ENCODE measurements at places on chromosomes 7 and 10.

GRCh38 chr10:35607475-35608327, 2.6 kb downstream of the GJD4 start:
- peak; percentile 32 for DNase-seq

DNA sequence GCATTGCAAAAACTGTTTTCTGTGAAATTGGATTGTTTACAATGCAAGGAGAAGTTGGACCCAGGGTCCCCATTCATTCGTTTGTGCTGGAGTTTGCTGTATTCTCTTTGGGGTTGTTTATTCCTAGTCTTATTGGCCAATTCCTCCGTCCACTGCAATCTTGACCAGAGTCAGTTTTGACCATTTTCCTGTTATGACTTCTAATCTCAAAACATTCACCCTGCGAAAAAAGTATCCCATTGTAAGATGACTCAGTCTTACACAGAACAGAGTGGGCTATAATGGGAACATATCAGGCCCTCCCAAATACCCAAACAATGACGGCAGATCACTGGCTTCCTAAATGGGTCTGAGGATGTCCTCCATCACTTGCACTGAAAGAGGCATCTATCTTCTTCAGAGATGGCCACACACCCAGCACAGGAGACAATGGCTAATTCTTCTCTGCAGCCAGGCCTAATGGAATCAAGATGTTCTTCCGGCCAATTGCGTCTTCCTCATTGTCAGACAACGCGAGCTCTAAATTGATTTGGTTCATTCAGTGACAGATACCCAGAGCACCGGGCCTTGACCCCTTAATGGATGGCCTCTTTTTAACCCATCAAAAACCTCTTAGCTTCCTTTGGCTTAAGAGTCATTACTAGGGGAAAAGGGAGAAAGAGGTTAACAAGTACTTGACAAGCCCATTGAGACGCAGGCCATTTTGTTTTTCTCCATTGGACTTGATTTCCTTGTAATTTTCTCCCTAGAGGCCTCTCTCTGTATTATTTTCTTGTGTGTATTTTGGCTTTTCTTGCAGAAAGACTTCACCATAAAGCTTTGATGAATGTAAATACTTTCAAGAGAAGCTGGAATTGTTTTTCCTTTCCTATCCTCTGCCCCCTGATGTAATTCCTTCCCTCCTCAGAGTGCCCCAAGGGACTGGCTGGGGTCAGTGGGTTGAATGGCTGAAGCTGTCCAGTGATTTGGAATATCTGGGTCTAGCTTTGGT, 129.6 kb downstream of the PRPF18 start:
- no peak for DNase-seq

DNA sequence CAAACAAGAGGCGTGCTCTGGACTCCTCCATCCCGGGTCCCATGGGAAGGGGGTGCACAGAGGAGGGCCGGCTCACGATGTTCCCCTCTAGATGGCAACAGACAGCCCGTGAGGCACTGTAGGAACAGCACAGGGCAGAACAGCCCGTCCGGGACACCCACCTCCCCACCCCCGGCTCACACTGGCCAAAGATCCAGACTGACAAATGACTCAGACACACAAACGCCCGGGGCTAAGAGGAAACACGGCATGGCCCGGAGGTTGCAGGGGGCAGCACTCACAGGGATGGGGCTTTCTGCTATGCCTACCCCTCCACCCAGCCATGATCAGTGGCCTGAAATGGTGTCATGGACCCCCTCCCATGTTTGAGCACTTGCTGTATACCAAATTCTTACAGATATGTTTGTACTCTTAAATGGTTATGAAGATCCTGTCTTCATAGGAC, 4.9 kb upstream of the ELN start:
- no peak for DNase-seq

DNA sequence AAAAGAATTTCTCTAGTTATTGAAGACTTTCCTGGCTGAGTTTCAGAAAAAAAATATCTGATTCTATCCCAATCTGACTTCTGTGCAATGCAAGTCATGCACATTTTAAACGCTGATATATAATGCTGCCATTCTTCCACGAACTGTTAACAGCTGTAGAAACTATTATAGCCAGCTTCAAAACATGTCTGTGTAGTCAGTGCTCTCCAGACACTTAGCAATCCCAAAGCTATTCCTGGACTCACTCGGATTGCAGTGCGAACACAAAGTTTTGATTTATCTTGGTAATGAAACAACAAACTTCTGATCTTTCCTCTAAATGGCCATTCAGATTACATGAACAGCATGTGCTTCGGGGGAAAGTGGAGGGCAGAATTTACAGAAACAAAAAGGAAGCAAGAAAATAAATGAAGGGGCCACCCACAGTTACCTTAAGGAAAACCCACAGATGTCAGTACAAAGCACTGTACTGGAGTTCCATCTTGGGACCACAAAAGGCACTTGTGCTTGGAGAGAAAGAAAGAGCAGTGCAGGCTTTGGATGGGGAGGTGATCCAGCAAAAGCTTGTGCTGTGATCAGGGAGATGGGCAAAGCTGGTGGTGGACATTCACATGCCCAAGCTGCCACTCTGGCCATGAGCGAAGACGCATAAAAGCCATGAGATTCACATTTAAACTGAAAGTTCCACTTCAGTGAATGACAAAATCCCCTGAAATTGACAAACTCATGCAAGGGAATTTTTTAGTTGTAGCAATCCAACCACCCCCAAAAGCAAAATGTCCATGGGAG, 32.1 kb upstream of the ADO start:
- DNase-seq = no peak

GRCh38 chr7:80847027-80847426, 71.8 kb downstream of the SEMA3C start:
- DNase-seq = no peak

GRCh38 chr10:97261656-97262055, 30.8 kb downstream of the ARHGAP19 start:
- no peak for DNase-seq

GRCh38 chr10:12348294-12348869, 965 bp upstream of the CAMK1D start:
- DNase-seq = no peak

DNA sequence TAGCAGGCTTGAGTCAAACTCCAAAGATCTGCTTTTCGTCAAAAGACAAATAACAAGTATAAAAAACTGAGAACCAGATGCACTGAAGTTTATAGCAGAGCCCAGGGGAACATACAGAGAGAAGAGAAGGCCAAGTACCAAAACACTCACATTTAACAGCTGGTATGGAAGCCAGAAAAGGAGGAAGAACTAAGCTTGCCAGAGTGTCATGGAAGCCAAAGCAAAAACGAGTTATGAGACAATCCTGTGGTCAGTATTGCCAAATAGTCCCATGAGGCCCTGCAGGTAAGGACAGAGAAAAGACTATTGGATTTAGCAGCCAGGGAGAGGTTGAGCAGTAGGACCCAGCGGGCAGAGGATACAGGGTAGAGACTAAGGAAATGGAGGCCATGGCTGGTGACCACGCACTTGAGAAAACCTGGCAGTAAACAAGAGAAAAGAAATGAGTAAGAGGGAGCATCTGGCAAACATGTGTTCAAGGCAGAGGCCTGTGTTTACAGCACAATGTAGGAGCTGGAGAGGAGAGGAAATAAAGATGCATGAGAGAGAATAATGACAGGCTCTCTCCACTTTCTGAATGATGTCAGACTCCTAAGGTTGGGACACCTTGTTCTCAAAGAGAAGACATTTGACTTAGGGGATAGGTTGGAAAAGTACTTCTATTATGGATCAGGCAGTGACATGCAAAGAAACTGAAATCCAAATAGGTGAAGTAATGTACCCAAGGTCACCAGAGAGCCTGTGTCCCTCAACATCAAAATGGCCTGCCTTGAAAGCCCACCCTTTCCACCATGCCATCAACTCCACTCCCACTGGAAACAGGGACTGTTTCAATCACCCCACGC, 9.1 kb downstream of the CREB3L2 start:
- DNase-seq = peak; percentile 44

DNA sequence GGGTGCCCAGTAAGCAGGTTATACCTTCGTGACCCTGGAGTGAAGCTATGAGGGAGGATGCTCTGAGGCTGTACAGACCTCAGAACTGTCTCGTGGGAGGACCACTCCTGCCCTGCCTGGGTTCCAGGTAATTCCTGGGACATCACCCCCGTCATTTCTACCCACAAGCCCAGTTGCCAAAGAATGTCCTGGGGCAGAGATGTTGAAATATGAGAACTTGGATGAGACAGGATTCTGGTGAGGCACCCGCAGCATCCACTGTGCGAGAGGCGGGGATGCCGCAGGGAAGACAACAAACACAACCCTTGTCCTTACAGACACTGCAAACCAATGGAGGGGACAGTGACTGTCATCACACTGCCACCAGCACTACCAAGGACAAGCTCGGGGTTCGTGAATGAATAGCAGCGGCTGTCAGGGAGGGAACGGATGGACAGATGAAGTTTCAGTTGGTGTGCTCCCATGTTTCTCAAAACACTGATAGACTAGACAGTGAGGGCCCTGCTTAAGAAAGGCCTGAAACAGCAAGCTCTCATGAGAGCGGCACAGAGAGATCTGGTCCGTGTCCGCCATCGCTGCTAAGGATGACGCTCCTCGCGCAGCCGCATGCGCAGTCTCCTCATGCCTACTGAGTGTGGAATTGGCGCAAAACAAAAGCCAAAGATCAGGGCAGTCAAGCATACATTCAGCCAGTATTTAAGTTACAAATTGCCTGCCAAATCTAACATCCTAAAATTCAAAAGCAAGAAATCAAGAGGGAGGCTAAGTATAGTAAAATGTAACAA, 82.0 kb upstream of the RHEB start:
- DNase-seq = no peak

GRCh38 chr10:59060852-59061251, 115.6 kb upstream of the PHYHIPL start:
- no peak for DNase-seq

- no peak for DNase-seq
Observed at GRCh38 chr7:29574659-29575058, 11.0 kb downstream of the PRR15 start.

GRCh38 chr10:61529208-61529607, 76.0 kb upstream of the TMEM26 start:
- no peak for DNase-seq

DNA sequence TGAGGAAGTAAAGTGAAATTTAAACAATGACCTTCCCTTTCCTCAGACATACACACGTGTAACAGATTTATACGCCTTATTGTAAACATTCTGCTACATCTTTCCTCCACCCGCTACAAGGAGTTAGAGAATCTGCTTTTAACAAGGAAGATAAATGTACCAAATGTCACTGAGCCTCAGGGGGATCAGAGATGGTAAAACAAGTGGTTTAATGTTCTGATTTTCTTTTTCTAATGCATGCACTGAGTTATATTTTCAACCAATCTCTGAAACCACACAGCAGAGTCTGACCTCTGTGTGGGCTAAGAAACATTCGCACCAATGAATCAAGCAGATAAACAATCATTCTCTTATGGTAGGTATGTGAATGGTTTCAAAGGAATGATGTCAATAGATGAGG, 599.5 kb downstream of the ARL4A start:
- DNase-seq = no peak

DNA sequence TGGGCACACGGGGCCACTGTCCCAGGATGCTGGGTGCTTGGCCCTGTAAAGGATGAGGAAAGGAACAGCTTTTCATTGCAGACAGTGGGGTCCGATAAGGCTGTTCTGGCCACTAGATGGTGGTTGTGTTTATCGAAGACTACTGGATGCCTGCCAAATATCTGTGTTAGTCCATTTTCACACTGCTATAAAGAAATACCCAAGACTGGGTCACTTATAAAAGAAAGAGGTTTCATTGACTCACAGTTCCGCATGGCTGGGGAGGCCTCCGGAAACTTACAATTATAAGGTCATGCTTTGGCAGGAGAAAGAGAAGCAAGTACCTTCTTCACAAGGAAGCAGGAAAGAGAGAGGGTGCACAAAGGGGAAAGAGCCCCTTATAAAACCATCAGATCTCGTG, 32.2 kb upstream of the GARS1 start:
- no peak for DNase-seq

DNA sequence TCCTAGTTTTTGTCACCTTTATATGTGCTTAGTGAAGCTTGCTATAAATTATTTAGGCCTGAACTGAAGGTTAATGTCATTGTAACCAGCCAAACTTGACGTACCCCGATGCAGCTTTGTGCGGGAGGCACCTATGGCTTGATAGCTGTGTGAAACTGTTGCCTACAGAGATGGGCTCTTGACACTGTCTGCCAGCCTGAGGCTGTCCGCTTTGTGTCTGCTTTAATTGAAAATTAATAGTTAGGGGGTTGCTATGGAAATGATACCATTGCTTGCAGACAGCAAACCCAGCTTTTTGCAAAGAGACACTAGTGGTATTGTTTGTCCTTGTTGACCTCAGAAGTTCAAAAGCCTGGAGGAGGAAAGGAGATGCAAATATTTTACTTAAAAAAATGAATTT, 2.1 kb upstream of the FOXP2 start:
- no peak for DNase-seq

- DNase-seq = peak; percentile 64
Observed at GRCh38 chr10:102918817-102919245, 737 bp downstream of the CNNM2 start.

DNA sequence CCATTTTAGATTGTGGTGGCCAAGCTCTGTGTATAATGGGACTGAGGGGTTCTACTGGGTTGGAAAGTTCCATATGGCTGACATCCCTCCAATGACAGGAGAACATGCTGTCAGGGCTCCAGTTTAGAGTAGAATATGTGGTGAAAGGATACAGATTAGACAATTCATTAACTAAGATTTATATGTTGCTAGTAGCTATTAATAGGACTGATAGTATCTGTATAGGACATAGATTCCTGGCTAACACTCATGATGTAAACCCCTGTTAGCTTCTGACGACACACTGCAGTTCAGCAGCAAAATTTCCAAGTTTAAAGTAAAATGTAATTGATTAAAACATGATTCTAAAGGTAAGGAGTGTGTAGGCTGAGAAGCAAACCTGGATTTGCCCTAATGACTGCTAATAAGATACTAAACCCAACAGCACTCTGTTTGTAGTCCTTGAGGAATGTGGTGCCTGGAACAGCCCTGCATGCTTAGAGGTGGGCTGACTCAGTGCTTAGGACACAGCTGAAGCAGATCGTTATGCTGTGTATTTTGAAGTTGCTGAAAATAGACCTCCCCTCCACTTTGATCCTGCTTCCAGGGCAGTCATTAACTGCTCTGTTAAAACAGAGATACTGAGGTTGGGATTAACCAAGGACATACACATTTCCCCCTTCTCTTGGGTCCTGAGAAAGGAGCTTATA, 1129.6 kb downstream of the SORCS3 start:
- no peak for DNase-seq

GRCh38 chr10:75003891-75004290, 107.6 kb upstream of the SAMD8 start:
- DNase-seq = no peak

GRCh38 chr7:157484411-157485081, 147.7 kb downstream of the DNAJB6 start:
- DNase-seq = no peak
